Omental fat pad (tissue), 4 donors: ENCODE measurements at places on chromosomes 3 and 15. TPM values are rescaled to one million over a fixed set of nuclear protein-coding genes. Genes with fewer than 3 reads are reported as not detected.

GRCh38 chr3:39128951-39129350 lies 21.5 kb downstream of the TTC21A start:
- no peak for DNase-seq

- peak; percentile 40 for DNase-seq
These were observed 68.1 kb downstream of the SLC6A1 start for GRCh38 chr3:11060500-11061251.

- no peak for DNase-seq
These were observed 100.3 kb downstream of the ZIC1 start for GRCh38 chr3:147509448-147509847.

The TRH gene
- total RNA-seq, result 0.65 TPM

The IDH3A gene
- 72.5 TPM for total RNA-seq
